AML-193 (cell line): ENCODE measurements at places on chromosomes 6 and 20.

DNA sequence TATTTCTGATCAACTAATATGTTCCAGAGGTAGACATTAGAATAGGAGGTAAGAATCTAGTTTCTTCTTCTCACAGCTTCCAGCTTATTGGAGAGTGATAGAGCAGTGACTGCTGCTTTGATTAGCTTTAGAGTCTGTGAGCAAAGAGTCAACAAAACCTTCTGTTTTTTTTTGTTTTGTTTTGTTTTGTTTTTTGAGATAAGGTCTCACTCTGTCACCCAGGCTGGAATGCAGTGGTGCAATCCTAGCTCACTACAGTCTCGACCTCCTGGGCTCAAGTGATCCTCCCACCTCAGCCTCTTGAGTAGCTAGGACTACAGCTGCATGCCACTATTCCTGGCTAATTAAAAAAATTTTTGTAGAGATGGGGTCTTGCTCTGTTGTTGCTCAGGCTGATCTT is 39.3 kb downstream of the TSBP1 start:
- DNase-seq = no peak

DNA sequence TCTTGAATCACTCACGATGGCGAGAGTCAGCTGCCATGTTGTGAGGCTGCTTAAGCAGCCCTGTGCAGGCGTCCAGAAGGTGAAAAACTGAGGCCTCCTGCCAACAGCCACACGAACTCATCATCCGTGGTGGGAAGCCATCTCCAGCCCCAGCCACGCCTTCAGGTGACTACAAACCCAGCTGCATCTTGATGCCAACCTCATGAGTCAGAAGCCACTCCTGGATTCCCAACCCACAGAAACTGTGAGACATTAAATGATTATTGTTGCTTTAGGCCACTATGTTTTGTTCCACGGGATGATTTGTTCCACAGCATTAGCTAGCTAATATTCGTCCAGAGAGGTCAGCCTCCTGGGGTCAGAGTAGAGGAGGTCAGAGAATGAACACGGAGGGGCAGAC is 80.5 kb downstream of the SNX5 start:
- no peak for DNase-seq

GRCh38 chr6:25583099-25583498 is 68.9 kb upstream of the SCGN start:
- DNase-seq = no peak

DNA sequence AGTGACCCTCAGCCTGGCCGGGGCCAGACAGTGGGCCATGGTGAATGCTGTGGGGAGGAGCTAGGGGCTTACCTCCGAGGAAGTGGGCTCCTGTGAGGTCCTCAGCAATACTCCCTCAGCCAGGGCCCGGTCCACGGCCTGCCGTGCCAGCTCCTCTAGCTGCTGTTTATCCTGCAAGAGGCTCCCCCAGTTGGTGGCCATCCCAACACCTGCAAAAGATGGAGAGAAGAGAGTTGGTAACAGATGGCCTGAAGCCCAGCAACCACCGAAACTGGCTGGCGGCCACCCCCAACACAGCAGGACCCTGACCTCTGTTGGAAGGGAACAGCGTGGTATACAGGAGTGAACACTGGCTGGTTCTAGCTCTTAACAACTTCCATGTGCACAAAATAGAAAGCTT is 4.0 kb downstream of the GSS start:
- no peak for DNase-seq

- DNase-seq = no peak
Measured at GRCh38 chr6:55714831-55715230, 135.8 kb upstream of the HMGCLL1 start.

DNA sequence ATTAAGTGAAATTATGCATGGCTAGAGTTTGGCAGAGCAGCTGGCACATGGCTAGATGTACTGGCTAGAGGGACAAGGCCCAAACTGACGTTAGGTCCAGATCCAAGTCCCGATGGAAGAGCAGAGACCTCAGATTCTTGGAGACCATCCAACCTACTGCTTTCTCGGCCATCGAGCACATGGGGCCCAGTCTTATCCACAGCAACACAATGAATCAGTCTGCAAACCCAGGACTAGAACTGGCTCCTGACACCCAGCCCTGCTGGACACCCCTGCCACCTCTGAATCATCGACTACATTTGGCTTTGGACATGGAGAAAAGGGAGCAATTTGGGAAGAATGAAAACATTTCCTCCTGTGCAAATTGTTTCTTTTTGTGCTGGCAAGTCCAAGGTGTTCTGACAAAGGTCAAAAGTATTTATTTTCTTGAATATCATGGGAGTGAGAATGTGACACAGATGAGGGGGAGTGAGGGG is 23.9 kb upstream of the YWHAB start:
- no peak for DNase-seq

DNA sequence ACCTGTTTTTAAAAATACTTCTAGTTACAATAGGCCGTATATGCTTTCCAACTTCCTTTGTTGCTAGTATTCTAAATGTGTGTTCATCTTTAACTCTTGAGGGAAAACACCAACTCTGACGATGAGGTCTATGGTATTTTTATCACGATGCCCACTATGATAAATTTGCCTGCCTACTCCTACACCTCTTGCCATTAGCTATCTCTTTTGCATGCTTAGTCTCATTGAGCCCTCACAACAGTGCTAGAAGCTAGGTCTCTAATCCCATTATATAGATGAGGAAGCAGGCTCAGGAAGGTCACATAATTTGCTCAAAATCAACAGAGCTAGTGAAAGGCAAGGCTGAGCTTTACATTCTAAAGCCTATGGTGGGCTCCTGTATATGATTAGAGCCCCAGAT is 13.2 kb downstream of the AAR2 start:
- no peak for DNase-seq

GRCh38 chr6:15501826-15502445 is 160.9 kb downstream of the DTNBP1 start:
- DNase-seq = no peak

GRCh38 chr6:52377538-52378221 is 15.7 kb downstream of the PAQR8 start:
- DNase-seq = peak; percentile 50

- no peak for DNase-seq
Measured at GRCh38 chr6:37536491-37537190, 36.9 kb upstream of the CCDC167 start.

GRCh38 chr6:116446399-116446798 is 14.8 kb upstream of the CALHM6 start:
- peak; percentile 92 for DNase-seq

- DNase-seq = no peak
Measured at GRCh38 chr6:167491438-167492099, 166.7 kb downstream of the TTLL2 start.

GRCh38 chr20:16914277-16914676 is 166.1 kb downstream of the OTOR start:
- no peak for DNase-seq

GRCh38 chr6:166541876-166542579 is 44.5 kb downstream of the RAMACL start:
- no peak for DNase-seq

- DNase-seq = no peak
Measured at GRCh38 chr20:23039136-23039875, 4.2 kb downstream of the SSTR4 start.

DNA sequence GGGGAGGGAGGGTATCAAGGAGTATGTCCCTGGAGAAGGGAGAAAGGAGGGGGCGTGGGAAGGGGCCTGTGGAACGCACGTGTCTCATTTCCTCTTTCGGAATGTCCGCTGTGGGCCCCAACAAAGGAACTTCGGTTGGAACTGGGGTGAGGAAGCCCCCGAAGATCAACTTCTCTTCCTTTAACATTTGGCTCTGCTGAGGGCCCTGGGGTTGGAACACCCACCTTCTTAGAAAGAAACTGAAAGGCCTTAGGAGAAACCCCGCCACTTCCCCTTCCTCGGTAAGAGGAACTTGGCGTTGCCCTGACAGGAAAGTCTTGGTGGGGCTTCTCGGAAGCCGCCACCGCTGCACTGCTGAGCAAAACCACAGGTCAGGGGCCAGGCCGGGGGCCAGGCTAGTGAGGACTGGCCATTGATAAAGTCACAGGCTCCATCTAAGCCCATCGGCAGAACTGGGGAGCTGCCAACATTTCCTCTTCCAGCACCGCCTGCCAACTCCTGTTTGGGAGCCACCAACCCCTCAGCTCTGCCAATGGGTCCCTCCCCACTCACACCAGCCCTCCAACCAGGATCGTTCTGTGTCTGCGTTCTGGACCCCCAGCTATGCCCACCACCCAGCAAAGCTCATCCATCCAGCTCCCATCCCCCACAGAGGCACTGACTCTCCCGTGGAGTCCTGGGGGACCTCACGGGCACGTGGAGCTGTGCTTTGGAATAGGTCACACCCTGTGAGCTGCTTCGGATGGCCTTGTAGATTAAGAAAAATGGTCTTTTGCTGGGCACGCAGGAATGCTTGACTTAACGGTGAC is 44.8 kb downstream of the FGD2 start:
- peak; percentile 100 for DNase-seq

GRCh38 chr6:108353853-108354252 is 59.0 kb downstream of the AFG1L start:
- no peak for DNase-seq

DNA sequence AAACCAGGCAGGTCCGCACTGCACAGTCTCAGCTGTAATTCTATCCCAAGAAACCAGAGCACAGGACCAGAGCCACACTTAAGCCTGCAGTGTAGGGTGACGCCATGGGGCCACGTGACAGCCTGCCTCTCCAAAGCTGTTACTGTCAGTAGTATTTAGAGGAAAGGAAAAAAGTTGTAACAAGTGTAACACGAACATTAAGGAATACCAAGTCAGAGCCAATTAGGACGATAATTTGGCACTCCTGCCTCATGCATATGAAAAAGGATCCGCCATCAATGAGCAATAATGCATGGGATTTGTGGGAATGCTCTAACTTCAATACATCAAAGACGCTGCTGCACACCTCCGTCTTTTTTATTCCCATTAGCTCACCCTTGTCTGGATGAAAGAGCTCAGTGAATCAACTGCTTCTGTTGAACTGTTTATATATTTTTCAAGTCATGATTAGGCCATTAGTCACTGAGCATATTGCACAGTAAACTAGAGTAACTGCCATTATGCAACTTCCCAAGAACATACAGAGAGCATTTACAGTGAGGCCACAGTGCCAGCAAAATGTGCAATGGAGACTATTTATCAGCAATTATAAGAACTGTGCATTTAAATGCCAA is 79.9 kb downstream of the ATXN1 start:
- DNase-seq = peak; percentile 99

DNA sequence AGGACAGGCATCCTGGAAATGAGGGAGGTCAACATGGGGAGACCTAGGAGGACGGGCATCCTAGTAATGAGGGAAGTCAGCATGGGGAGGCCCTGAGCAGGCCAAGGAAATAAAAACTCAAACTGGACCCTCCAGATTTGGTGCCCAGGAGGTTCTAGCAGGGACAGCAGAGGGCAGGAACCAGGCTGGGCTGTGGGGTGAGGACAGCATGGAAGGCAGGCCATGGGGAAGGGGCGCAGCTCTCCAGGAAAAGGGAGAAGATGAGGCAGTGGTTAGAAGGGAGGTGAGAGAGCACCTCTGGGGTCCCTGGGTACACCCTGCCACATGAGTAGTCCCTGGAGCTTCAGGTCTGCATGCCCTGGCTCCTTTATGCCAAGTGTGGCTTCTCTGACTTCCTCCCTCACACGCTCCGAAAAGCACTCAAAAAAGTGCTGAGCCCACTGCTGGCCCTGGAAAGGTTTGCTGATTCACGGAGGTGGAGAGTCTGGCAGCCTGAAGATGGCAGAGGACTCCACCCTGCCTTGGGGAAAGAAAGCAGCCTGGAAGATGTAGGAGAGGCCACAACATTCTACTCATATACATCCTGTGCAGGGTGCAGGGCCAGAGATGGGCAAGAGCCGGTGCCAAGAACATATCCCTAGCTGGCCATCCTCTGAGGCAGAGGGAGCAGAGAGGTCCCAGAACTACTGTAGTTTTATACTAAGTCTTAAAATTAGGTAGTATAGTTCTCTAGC is 154.9 kb downstream of the MRPL14 start:
- no peak for DNase-seq

- no peak for DNase-seq
Measured at GRCh38 chr6:113246186-113246585, 611.0 kb upstream of the MARCKS start.

- no peak for DNase-seq
Measured at GRCh38 chr6:40997234-40997957, 41.6 kb downstream of the UNC5CL start.

DNA sequence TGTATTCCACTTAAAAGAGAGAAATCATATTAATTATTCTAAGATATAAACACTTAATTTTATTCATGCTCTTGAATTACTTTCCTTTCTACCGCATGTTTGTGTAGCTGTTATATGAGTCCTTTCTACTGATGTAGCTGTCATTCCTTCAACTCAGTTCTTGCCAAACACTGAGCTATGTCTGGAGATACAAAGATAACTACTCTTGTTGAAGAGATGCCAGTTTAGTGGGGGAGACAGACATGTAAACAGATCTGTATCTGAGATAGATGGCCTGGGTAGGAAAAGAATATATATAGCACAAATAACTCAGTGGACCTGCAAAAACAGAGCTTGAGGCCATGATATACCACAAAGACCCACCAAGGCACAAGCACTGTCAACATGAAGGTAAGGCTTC is 157.3 kb downstream of the BTBD9 start:
- DNase-seq = no peak

DNA sequence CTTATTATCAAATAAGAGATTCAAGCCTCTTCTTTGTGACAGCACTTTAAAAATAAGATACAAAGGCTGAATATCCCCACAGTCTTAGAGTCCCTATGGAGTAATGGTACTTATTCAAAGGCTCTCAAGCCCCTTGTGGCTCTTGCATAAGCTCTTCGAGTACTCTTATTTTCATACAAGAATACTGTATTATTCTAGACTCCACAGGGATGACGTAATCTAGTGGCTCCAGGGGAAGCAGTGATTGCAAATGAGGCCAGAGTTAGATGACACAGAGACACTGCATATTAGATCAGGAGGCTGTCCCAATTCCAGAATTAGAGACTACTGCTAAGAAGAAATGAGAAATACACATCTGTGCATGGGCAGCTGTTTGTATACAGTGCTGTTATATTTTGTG is 1195.9 kb upstream of the MAP3K7 start:
- DNase-seq = no peak

DNA sequence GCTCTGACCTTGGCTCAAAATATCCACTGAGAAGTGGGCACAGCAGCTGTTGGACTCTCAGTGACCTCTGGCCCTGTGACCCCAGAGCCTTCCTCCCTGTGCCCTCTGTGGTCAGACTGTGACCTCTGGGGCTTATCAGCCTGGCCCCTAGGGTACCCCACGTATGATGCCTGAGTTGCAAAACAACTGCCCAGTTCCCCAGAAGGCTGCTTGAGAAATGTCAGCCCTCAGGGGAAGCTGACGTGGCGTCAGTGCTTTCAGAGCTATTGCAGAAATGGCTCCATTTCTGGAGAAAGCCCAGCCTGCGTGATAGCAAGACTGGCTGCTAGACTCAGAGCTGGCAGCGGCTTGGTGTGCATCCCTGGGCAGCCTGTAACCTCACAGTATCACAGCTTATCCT is 31.5 kb upstream of the TGM2 start:
- peak; percentile 93 for DNase-seq

- DNase-seq = no peak
Measured at GRCh38 chr6:138577151-138577915, 78.0 kb upstream of the NHSL1 start.

DNA sequence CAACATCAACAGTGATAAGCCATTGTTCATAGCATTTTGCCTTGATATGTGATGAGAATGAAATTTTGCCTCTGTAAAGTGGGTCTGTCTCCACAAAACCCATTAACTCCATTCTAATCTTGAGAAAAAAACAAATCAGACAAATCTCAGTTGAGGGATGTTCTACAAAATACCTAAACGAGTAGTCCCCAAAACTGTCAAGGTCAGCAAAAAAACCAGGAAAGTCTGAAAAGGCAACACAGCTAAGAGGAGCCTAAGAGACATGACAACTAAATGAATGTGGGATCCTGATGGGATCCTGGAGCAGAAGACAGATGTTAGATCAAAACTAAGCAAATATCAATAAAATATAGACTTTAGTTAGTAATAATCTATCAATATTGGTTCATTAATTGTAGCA is 431.6 kb upstream of the SPTLC3 start:
- no peak for DNase-seq
